ENCODE measurements at places on chromosomes 2 and 18.

- no peak for DNase-seq
Measured at GRCh38 chr2:186570604-186571003, 19.3 kb upstream of the ITGAV start.

DNA sequence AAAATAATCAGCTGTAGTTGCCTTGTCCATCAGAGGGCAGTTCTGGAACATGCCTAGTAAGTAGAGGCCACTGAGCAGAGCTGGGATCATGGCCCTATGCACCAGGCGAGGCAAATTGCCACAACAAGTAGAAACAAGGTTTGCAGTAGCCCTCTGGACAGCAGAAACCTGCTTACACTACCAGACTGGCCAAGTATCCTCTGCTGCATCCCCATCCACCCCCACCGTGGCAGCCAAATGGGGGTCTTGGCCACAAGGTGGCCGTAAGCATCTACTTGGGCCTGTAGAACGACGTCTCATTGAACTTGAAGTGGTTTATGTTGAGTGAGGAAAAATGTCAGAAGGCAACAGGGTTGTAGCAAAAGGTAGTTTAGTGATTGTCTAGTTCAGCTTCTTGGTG, 241.2 kb downstream of the ALPK2 start:
- DNase-seq, result no peak

GRCh38 chr18:60982329-60982695, 350.9 kb upstream of the CDH20 start:
- DNase-seq, result no peak

- DNase-seq, result no peak
Measured at GRCh38 chr2:167692936-167693335, 554.5 kb downstream of the STK39 start.

GRCh38 chr2:201122276-201122675, 6.3 kb downstream of the CFLAR start:
- DNase-seq, result no peak

DNA sequence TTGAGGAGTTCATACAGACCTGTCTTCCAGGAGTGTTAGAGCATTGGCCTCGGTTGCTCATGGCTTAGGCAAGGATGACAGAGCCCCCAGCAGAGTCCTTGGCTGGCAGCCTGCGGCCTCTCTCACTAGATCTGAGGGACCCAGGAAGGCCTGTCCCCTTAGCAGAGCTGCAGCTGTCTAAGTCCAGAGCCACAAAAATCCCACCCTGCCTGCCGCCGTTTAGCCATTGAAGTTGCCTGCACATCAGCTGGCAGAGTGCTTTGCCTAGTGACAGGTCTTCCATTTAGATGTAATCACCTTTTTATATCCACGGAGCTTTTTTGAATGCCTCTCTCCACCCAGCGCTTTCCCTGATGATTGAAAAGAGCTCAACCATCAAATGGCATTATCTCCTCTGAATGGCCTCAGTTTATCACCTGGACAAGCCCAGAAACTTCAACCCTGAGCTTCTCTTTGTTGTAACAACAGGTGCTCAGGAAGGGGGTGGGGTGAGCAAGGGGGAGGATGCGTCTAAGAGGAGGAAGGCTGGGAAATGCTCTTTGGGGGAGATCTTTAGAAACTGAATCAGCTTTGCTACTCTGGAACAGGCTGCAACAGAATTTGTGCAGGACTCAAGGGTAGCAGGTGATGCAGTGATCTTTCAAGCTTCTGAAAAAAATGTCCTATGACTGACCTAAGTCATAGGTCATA, 71.9 kb downstream of the TNP1 start:
- no peak for DNase-seq

- no peak for DNase-seq
Measured at GRCh38 chr2:119659601-119660342, 19.2 kb upstream of the TMEM177 start.

DNA sequence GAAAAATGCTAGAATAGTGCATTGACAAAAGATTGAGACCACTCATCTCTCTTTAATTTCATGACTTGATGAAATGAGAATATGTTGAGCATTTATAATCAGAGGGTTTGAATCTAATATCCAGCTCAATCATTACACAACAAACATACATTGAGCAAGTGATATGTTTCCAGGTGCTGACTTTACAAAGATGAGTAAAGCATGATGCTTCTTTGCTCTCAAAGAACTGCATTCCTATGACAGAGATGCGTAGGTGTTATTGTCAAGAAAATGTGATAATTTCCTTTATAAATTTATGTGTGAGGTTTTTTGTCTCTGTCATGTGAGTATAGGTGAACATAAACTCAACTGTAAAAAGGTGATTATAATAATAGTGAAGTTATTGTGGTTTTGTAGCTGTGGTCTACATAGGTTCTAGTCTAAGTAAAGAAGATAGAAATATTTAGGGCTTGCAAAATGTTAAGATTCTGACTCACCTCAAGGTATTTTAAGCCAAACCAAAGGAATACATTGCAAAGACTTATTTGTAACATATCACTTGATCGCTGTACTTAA, 389.8 kb downstream of the GALNT13 start:
- no peak for DNase-seq

- no peak for DNase-seq
Measured at GRCh38 chr18:45505497-45506206, 109.6 kb upstream of the SLC14A2 start.

- DNase-seq, result no peak
Measured at GRCh38 chr2:159228081-159228581, 58.4 kb downstream of the WDSUB1 start.

GRCh38 chr2:24973812-24974211, 2.1 kb upstream of the DNAJC27 start:
- no peak for DNase-seq

GRCh38 chr2:9991829-9992273, 40.4 kb downstream of the GRHL1 start:
- no peak for DNase-seq

DNA sequence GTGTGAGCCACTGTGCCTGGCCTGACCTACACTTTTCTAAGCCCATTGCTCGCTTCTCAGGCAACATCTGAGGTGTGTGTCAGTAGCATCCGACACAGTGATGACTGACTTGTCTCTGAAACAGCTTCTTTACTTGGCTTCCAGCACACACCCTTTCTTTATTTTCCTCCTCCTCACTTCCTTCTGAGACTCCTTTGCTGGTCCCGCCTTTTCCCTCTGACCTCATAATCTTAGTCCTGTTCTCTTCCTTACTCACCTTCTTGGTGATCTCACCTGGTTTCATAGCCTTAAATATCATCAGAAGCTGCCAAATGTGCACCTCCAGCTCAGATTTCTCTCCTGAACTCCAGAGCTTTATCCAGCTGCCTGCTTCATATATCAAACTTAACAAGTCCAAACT, 66.6 kb upstream of the PELI1 start:
- DNase-seq, result no peak

DNA sequence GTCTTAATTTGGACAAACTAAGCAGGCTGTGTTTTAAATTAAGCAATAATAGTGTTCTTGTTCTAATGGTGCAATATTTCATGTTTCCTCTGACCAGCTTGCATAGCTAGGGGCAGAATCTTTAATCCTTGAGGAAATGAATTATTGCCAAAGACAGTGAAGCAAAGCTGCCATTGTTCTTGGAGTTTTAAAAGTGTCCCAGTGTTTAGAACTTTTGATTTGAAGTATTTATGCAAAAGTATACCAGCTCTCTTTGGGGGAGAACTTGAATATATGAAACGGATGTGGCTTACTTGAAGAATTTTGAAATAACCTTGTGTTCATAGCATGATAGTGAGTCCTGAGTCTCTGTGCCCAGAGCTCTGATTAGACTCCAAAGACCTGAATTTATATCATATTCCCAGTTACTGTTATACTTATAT, 33.4 kb downstream of the ITGA6 start:
- no peak for DNase-seq

DNA sequence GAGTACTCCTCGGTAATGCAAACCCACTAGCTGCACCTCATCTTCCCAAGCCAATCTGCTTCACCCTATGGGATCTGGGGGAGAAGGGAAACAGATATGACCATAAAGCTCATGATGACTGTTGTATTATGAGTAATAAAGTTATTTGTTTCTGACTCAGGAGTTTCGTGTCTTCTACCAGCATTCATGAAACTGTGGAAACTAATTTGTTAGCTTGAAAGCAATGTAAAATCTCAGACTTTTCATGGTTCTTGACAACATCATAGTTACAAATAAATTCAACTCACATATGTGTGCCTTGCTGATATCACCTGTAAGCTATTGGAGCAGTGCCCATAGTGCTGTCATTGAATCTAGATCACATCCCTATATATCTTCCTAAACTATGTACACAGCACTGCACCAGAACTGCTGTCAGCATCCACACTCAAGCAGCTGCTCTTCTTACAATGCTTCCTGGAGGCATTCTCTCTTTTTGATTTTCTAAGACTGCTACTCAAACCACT, 135.6 kb upstream of the KYNU start:
- DNase-seq, result no peak

- DNase-seq, result no peak
Measured at GRCh38 chr2:41736105-41736567, 311.7 kb upstream of the PKDCC start.

DNA sequence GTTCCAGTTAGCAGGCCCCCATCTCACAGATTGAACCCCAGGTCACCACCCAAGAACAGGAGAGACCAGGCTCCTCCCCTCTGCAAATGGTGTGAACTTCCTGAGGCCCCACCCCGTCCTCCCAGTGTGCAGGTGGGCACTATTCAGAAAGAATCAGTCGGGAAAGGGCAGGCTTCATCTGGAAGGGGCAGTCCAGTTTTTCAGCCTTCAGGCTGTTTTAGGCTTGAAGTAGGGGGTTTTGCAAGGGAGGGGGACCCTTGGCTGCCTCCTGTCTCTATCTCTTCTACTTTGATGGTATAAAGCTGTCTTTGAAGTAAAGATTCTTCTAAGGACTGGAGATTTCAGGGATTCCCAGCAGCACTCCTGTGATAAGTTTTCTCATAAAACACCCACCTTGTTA, 267.6 kb downstream of the RND3 start:
- no peak for DNase-seq

GRCh38 chr2:98608962-98609604, 694 bp downstream of the UNC50 start:
- no peak for DNase-seq

DNA sequence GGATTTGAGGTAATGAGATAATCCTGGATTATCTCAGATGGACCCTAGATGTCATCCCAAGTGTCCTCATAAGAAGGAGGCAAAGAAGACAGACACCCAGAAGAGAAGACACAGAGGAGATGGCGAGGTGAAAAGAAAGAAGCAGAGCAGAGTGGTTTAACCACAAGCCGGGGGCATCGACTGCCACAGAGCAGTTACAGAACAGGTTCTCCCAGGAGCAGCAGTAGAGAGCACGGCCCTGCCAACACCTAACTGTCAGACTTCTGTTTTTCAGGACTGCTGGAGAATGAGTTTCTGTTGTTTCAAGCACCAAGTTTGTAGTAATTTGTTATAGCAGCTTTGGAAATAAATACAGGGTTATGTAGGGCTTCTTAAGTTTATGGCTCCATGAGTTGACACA, 437.0 kb downstream of the THSD7B start:
- DNase-seq, result no peak

DNA sequence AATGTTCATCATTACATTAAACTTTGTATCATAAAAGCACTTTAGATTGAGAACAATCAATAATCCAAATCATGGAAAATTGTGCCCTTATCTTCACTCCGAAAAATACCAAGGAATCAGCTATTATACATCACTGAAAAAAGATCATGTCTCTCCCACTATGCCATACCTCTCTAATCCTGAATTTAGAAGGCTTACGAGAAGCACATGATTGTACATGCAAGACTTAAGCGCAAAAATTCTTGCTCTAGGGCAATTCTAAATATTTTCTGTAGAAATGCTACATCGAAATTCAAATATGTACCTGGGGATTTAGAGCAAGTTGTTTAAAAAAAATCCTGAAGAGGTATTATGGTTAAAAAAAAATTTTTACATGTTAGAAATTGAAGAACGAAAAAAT, 1.3 kb downstream of the CYTIP start:
- no peak for DNase-seq

DNA sequence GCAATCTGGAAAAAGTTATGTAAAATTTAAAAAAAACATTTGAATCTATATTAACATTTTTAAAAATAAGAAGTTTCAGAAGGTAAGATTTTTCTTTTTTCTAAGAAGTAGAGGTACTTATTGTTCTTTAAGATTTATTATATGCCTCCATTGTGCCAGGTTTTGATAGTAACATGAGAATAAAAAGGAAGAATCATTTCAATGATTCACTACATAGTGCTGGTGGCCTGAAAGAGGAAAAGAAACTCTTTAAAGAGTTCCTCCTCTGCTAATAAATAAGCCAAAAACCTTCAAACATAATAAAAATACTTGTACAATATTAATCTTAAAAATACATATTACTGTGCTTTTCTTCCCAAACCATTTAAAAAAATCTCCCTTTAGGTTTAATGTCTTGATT, 69.0 kb downstream of the ANKRD44 start:
- DNase-seq, result no peak

GRCh38 chr2:75606761-75607399, 39.7 kb upstream of the MRPL19 start:
- DNase-seq, result no peak
